ENCODE measurements at places on chromosomes 7 and 10.

GRCh38 chr10:33347211-33347610 lies 12.7 kb upstream of the NRP1 start:
- DNase-seq: no peak

GRCh38 chr7:30548845-30549244 lies 44.2 kb upstream of the GGCT start:
- DNase-seq: no peak

- no peak for DNase-seq
Observed at GRCh38 chr7:2521952-2522591, 2.5 kb downstream of the LFNG start.

DNA sequence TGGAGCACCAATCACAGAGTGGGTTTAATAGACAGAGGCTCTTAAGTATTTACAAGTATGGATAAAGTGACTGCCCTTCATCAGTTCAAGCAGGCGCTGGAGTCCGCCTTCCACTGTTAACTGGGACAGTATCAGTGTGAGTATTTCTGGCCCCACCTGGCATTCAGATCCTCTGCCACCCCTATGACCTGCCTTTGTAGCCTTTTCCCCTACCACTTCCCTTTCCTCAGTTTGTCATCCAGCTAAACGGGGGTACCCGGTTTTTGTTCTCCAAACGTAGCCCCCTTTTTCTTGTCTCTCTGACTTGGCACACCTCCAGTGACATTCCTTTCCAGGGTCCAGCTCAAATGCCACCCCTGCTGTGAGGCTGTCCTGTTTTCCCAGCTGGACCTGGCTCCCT lies 134.4 kb downstream of the SNX10 start:
- DNase-seq: no peak

DNA sequence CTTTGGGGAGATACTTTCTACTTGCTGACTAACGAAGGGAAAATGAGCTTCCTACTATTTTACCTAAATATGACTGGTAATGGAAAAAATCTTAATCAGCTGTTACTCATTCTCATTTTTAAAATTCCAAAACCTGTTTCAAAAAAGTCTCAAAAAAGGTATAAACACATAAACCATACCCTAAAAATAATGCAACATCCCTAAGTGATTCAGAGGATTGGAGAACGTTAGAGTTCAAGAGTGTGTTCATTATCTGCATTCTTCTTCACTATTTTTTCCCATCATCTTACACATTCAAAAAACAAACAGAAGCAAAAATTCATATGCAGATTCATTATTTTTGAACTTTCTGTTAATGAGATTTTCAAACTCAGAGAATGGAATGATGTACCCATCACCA lies 150.4 kb upstream of the GNAI1 start:
- no peak for DNase-seq

DNA sequence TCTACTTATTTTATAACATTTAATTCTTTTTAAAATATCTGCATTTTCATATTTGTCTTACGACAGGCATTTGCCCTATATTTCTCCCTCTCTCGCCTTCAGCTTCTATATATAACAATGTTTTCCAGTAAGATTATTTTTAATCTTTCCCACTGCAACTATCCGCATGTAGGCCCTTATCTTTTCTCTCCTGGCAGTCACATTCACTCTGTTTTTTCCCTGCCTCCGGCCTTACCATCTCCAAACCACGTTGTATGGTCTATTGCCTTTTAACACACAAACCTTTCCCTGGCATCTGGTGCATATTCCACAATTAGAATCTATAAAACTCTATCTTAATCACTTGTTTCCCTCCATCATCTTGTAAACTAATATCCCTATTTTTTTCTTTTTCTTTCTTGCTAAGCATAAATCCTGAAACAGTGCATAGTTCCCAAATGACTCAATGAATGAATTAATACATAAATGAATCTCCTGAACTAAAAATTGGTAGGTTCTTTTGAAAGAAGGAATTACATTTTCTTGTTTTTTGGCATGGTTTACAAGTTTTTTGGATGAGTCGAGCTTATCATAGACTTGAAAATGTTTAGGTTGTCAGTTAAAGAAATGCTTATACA lies 173.2 kb downstream of the SEMA3A start:
- no peak for DNase-seq

GRCh38 chr10:36073796-36074345 lies 431.8 kb upstream of the FZD8 start:
- no peak for DNase-seq

GRCh38 chr7:118863966-118864365 lies 639.5 kb downstream of the ANKRD7 start:
- DNase-seq: no peak

GRCh38 chr7:111357691-111358090 lies 204.6 kb downstream of the IMMP2L start:
- DNase-seq: no peak

DNA sequence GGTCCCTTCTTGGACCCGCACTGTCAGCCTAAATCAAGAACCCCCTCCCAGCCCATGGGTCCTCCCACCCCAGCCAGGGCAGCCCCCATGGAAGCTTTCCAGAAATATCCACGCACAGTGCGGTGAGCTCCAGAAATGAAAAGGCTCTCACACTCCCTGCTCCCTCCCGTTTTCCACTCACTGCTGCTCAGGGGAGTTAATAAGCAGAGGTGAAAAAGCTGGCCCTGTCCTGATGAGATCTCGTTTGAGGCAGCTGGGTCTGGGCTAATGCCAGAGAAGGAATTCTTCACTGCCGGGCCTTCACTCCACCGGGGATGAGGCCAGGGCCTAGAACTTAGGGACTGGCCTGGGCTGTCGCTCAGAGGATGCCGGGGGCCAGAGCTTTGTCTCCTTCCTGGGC lies 102.2 kb downstream of the ZMIZ1 start:
- no peak for DNase-seq

DNA sequence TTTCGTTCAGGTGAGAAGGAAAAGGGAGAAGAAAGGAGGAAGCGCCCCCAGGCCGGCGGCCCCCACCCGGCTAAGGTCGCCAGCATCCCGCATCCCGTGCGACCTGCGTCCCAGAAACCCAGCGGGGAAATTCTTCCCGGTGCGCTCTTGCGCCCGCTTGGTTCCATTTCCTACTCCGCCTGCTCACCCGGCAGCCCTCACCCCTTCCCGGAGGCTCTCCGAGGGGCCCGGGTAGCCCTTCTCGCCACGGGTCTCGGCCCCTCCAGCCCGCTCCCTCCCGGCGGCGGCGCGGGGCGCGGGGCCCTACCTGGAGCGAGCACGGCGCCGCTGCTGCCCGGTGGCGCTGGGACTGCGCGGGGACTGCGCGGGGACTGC lies at the start of gene PRKCQ:
Gene PRKCQ, minus strand, starts transcription at position 373 of the 375 bp plus-strand sequence. CDS start 65,141 bp downstream, outside the sequence.
- no peak for DNase-seq

GRCh38 chr7:152663931-152664330 lies 12.0 kb downstream of the XRCC2 start:
- no peak for DNase-seq

DNA sequence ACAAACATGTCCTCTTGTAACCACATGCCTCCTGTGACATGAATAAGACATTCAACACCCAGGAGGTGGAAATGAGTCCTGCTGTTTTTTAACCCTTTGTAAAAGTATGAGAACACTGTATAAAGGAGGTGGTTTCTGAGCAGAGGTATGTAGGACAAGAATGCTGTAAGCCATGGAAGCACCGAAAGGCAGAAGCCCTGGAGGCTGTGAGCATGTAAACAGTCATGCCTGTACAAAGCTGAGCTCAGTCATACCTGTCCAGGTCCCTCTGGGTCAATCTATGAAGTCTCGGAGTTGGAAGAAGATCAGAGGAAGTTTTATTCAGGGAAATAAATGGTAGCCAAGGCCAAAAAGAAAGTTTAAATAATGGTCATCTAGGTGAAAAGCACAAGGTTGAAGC lies 34.7 kb upstream of the XPNPEP1 start:
- DNase-seq: no peak

DNA sequence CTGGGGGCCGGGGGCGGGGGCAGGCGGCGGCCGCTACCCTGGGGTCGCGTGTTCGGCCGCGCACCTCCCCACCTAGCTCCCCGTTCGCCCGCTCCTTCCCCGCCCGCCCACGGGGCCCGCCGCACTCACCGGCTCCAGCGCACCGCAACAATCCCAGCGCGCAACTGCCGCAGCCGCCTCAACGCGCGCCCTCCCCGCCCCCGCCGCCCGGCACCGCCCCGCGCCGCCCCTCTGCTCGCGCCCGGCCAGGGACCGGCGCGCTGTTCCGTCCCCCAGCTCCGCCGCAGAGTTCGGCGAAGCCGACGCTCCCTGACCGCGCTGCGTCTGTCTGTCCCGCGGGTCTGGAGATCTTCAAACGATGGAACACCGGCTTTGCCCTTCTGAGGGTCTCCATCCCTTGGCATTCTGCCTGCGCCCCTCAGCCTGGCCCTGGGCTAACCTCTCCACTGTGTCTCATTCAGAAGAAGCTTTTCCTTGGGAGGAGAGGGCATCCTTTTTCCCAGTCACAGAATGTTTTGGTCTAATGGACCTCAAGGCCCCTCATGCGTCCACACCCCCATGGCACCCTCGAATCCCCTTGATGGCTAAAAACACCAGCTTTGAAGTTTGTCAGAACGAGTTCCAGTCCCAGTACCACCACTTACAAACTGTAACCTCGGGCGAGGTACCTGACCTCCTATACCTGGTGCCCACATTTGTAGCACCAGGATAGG lies at the start of gene NT5C2:
Gene NT5C2, minus strand, starts transcription at position 166 of the 713 bp plus-strand sequence. CDS start 18,314 bp downstream, outside the sequence.
- DNase-seq: no peak

DNA sequence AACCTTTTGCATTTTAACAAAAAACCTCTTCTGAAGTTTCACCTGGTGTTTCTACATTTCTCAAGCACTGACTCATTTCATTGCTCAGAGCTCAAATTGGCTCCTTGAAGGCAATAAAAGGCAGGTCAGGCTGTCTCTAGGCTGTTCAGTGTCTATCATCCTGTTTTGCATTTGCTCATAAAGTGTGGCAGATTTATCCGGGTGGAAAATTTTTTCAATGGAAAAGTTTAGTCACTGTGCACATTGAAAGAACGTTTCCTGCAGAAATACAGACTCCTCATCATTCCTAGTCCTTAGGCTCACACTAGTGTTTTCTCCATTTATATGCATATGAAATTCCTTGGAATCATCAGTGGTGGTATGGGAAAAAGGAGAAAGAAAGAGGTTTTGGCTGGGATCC lies 114.2 kb upstream of the DGKB start:
- DNase-seq: no peak

DNA sequence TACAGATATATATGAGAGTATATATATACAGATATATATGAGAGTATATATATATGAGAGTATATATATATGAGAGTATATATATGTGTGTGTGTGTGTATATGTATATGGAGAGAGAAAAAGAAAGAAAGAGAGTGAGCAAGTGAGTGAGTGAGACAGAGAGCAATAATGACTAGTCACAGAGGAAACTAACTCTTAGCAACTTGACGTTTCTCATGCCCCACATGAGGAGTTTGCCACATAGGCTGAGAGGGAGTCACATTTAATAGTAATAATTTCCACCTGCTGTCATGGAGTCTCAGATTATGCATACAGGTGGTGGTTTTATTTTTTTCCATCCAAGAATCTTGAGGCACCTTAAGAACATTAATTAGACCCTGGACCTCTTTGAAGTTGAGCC lies 199.9 kb downstream of the GATA3 start:
- no peak for DNase-seq

DNA sequence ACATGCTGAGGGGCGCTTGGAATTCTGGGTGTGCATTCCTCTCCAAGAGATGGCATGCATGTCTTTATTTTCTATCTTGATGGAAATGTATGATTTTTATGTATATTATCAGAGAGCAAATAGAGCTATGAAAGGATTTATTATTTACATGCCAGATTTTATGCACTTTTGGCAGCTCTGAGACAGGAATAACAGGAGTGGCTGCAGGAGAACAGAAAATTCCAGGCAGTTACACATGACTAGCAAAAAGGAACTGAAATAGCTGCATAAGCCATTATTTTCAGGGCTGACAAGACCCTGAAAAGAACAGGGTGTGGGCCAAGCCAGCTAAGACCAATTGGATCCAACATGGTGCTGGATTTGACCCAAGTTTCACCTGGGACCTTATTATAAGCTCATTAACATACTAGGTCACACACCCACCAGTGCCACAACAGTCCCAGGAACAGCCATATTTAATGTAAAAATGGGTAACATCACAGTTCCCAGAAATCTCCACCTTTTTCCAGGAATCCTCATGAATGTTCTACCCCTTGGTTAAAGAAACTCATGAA lies 43.2 kb upstream of the ACSL5 start:
- DNase-seq: no peak

- DNase-seq: no peak
Observed at GRCh38 chr7:35725280-35725680, 30.3 kb upstream of the HERPUD2 start.

- no peak for DNase-seq
Observed at GRCh38 chr10:49243610-49244283, 55.2 kb upstream of the C10orf71 start.

GRCh38 chr7:3080106-3080505 lies 36.4 kb upstream of the CARD11 start:
- DNase-seq: no peak

GRCh38 chr10:126124046-126124445 lies 227.7 kb downstream of the FANK1 start:
- DNase-seq: no peak

DNA sequence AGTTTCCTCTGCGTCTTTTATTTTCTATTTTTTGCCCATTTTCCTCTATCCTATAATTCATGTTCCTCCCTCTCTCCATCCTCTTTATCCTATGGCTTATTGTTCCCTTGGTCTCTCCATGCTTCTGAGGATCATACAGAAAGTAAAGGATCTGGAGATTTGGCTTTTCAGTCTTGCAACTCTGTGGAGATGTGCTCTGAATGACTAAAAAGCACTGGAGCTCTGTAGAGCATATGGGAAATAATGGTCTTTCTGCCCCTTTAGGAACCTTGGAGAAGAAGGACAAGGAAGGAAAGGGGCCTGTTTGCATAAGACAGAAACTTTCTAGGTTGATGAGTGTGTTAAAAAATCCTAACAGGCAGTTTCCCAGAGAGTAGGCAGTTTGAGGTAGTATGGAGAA lies 120.1 kb downstream of the PHTF2 start:
- no peak for DNase-seq

All from GOT3 (cell line).